Right forelimb (tissue), 1 donor: ENCODE measurements at places on chromosomes 2 and 18.

- DNase-seq = no peak
These were observed 26.1 kb downstream of the NIFK start for GRCh38 chr2:121710470-121711170.

- DNase-seq = no peak
These were observed 11.2 kb upstream of the EFR3B start for GRCh38 chr2:25030702-25031101.

DNA sequence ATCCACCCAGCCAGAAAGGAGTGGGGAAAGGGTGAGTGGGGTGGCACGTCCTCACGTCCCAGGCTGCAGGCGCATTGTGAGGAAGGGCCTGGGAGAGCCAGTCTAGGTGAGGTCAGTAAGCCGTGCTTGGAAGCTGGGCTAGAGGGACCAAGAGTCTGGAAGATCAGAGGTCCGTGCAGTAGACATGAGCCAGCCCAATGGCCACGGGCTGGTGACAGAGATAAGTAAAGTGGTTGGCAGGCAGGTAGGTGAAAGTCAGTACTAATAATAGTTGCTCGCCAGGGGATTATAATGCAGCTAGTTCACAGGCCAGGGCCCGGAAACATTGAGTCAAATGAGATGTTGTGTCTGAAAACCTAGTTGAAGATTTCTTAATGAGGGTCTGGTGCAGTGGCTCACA is 133.2 kb downstream of the GBX2 start:
- no peak for DNase-seq

- no peak for DNase-seq
These were observed 125.5 kb downstream of the WDSUB1 start for GRCh38 chr2:159160954-159161353.

DNA sequence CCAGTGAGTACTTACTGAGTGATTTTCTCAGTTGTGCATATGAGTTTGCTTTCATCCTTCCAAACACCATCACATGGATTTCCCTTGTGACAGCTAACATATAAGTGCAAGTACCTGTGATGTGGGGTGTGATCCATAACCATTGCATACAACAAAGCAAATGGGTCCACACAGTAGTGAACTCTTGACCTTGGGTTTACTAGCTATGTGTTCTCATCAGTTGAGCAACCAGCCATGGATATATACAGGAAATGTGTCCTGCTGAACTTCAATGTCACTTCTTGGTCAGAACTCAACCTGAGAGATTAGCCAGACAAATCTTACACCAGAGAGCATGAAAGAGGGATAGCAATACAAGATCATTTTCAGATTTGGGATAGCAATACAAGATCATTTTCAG is 420.9 kb upstream of the KCNH7 start:
- DNase-seq = no peak

DNA sequence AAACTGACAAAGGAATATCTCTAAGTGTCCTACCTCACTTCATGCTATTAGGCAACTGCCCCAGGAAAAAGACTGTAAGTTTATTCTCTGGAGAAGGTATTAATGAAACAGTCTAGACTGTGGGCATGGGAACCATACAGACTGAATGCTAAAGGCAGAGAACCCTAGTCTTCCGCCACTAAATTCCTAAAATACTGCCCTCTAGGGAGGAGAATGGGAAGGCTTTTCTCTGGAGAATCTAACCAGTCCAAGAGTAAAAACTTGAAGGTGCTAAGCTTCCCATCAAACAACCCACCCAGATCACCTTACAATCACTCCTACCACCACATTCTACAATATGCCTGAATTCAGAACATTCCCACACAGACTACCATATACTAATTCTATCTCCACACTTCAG is 3.4 kb downstream of the SRBD1 start:
- no peak for DNase-seq

DNA sequence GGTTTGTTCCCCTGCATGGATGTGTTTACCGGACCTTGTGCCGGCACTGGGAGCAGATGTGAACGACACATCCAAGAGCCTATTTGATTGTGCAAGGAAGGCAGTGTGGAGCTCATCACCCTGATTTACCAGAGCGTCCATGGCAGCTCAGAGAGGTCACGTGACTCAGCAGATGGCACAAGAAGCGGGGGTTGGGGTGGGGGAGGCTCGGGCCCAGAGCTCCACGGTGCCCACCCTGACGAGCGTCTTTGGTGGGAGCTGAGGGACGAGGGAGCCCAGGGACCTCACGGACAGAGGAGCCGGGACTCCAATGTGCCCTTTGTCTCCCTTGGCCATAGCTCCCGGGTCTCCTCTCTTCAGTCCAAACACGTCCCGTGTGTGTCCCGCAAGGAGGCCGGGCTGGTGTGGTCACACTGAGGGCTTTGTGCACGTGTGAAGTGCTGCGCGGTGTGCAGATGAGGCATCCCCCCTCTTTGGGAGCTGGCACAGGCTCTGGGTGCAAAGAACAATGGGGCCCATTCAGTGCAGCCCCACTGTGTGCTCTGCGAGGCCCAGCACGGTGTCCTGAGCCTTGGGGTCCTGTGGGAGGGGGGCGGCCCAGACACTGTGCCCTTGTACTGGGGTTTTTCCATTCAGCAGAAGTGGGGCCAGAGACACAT is 15.5 kb downstream of the KCNIP3 start:
- DNase-seq = no peak

DNA sequence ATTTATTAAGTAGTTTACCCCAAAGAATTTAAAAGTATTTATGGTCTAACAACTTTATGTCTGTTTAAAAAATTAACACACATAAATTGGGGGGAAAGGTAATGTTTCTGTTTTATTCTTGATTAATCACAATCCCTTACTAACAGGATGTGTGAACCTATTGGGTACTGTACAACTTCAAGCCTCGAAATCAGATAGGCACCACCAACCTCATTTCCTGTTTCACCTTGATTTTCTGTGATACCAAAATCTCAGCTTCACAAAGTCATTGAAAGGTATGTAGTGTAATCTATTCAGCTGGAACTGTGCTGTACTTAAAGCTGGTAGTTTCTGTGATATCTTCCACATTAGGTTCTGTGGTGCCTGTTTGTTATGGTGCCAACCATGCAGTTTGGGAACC is 4.0 kb downstream of the RNMT start:
- DNase-seq = no peak

- no peak for DNase-seq
These were observed 101.5 kb downstream of the VAPA start for GRCh38 chr18:10015288-10015701.

DNA sequence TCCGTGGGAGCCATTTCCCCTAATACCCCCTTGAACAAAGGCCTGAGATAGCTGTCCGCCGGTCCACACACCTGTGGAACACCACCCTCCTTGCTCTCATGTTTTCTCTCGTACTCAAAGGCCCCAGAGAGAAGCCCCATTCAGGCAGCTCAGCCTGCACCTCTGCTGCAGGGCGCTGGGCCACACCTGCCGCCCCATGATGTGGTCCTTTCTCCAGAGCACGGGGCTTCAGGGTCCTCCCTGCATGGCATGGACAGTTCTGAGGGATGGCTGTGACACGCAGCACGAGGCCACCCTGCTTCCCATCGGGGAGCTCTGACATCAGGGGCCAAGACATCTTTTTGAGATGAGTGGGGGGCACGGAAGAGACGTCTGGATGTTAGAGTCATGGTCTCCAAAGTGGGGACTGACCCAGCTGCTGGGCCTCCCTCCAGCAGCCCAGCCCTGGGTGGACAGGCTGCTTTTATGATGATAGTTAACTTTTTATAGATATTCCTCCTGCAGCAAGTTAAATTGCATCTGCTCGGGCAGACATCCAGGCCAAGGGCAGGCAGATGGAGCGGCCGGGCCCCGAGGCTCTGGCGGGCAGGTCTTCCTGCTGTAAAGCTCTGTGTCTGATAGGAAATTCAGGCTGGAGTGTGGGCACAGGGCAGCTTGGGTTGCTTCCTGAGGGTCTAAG is 56.7 kb downstream of the SDC1 start:
- peak; percentile 63 for DNase-seq

- DNase-seq = no peak
These were observed 114.6 kb upstream of the KCTD1 start for GRCh38 chr18:26662996-26663395.

- no peak for DNase-seq
These were observed 23.8 kb downstream of the SMAD4 start for GRCh38 chr18:51053814-51054213.

DNA sequence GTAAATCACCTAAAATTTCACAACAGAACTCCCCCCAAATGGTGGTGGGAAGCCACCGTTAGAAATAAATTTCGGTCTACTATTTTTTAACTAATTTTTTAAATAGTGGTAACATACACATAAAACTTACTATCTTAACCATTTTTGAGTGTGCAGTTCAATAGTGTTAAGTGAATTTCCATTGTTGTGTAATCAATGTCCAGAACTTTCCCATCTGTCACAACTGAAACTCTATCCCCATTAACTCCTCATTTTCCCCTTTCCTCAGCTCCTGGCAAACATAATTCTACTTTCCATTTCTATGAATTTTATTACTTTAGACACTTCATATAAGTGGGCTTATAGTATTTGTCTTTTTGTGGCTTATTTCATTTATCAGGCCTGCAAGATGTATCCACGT is 34.1 kb upstream of the HNMT start:
- DNase-seq = no peak
